ENCODE measurements at places on chromosomes 2 and 18.

- DNase-seq, result no peak
Observed at GRCh38 chr18:36547544-36547943, 250.0 kb downstream of the FHOD3 start.

DNA sequence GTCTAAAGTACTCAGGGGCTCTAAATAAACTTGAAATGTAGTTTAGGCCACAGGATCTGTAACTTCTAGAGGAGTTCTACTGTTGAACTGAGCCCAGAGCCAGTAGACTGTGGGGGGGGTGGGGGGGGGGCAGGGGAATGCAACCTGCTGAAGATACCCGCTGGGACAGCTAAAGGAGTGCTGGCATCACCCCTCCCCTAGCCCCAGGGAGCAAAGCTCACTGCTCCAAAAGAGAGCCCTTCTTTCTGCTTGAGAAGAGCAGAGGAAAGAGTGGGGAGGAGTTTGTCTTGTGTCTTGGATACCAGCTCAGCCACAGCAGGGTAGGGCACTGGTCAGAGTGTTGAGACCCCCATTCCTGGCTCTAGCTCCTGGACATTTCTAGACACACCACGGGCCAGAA is 414.0 kb upstream of the KLHL29 start:
- DNase-seq, result no peak

GRCh38 chr2:239626961-239627592 is 226.3 kb upstream of the HDAC4 start:
- no peak for DNase-seq

DNA sequence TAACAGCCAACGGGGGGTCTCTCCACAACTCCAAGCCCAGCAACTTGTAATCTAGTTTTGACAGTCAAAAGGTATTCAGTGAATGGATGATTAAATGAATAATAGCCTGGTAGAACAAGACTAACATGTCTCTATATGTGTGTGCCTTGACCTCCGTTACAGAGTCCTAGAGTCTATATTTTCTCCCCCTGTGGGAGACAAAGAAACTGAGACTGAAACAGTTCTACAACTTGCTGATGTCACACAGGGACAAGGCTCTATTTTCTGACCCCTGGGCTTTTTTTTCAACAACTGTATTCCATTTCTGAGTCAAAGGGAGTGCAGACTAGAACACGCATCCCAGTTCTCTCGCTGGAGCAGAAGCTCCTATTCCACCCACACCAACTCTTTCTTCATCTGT is 223.6 kb upstream of the AGAP1 start:
- DNase-seq, result no peak

GRCh38 chr18:43382641-43383403 is 105.5 kb upstream of the SYT4 start:
- no peak for DNase-seq

DNA sequence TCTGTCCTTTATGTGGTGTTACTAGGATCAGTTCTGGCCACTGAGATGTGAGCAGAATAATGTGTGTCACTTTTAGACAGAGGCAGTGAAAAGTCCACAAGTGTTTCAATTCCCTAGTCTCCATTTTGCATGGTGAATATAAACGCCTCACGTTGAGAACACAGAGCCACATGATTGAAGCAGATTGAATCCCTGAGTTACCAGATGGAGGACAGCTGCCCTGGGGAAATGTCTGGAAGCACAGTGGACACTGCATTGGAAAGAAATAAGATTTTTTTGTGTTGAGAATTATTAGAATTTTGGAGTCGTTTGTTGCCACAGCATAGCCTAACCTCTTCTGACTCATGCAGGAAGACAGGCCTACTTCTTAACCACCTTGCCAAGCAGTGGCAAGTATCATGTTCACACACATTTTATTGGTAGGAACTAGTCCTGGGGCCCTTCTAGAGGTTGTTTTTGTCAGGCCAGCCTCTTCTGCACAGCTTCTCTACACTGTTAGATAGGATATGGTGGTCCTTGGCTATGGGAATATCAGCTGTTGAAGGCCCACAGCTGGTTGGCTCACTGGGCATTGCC is 188.6 kb downstream of the TMEM182 start:
- DNase-seq, result no peak

DNA sequence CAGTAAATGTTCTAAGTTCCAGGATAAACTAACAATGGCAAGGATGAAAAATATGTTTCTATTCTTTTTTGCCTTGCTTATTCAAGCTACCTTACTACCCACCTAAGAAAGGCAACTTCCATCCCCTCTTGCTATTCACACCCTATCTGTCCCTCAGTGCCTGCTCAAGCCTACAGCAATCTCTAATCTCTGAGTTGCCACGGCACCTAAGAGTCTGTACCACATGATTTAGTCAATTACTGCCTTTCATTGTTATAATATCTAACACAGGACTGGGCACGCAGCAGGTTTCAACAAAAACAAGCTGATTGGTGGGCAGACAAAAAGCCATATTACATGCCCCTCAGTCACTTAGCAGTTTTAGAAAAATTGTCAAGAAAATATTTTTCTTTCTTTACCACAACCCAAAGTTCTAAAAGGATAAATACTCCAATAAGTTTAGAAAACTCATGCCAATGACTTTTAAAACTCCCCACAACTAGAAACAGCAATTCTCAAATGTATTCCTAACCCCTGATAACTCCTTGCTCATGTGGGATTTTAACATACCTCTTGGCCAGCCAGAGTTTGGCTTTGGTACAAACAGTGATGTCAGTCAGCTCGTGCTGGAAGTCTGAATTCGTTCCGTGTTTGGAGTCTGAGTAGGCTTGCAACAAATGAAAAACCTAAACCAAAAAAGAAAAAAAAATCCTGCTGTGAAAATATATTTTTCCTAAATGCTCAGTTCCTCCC is 117.3 kb upstream of the ZFP36L2 start:
- no peak for DNase-seq

DNA sequence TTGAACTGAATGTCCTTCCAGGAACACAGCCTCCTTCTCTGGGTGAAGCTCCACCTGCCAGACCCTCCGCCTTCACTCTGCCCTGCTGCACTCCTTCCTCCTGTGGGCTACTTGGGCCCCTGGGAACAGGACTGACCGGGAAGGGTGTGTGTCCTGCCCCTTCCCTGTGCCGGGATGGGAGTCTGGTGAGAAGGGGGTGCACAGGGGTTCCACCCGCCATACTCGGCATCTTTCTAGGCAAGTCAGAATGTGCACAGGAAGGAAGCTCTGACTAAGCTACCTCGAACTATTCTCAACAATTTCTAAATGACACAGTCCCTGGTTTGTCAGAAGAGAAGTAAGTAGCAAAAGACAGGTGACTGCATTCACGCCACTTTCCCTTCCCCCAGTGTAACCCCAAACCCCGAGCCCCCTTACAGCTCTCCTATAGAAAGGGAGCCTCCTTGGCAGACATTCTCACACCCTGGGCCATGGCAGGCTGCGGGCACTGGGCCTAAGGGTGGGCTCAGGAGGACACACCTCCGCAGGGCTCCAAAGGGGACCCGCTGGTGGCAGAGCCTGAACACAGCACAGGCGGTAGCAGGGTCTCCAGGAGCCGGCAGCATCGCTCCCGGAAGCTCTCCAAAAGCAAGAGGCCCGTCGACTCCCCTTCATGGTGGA is 184.1 kb downstream of the HDAC4 start:
- DNase-seq, result no peak

- peak; percentile 9 for DNase-seq
Observed at GRCh38 chr18:59459369-59460071, 100.5 kb upstream of the LMAN1 start.

DNA sequence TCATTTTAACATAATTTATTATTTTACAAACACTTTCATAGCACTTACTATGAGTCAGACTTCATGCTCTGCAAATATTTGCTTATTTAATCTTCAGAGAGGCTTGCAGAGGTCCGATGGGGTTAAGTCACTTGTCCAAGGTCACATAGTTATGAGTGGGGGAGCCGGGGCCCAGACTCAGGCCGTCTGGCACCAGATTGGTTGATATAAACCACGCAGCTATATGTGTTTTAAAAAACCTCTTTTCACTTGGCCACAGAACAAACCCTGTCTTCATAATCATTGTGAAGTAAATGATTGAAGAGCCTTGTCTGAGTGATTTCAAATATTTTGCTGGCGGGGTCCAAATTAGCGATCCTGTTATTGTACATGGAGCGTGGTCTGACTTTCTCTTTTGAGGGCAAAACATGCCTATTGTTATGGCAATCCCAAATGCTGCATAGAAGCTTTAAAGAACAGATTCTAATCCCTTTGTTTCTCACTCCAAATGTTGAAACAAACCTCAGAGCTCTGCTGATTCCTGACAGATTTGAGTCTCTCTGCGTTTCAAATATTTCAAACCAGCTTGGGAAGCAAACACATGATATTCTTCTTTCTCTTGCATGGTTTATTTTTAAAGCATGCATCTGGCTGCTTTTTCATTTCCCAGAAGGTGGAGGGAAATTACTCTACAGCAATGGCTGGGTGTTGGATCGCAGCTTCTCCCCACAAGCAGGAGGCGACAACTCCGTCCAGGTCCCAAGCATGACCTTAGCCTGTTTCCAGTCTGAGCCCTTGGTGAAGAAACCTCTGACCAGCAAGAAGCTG is 142.4 kb downstream of the DDX1 start:
- DNase-seq, result no peak

DNA sequence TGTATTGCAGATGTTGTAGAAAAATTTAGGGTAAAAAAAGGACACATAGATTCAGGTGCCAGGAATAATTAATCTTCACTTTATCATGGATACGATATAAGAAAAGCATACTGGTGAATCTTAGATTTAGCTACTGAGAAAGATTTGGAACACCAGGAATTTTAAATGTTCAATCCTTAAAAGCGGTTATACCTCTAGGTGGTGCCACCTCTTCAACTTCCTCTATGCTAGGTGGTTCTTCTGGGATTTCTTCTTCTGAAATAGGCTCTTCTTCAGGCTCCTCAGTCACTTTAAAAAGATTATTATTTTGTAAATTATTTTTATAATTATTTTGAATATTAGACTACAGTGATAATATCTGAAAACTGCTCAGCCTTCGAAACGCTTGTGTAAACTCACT is 133.1 kb downstream of the TTN start:
- no peak for DNase-seq

DNA sequence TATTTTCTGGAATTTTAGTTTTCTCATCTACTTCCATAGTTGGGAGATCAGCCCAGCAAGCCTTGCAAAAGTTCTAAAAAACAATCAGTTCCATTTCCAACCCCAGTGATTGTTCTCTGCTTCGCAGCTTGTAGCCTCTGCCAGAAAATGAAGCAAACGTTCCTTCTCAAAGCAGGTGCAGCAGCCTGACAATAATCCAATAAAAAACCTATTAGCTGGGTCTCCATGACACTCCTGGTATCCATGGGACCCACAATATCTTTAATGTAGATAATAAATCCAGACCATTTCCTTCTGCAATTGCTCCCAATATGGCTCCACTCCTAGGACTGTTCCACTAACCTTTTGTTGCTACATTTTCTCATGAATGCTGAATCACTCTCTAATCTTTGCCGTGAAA is 140.8 kb upstream of the SETBP1 start:
- DNase-seq, result no peak

GRCh38 chr2:200470230-200470629 is 39.6 kb downstream of the KCTD18 start:
- DNase-seq, result no peak

DNA sequence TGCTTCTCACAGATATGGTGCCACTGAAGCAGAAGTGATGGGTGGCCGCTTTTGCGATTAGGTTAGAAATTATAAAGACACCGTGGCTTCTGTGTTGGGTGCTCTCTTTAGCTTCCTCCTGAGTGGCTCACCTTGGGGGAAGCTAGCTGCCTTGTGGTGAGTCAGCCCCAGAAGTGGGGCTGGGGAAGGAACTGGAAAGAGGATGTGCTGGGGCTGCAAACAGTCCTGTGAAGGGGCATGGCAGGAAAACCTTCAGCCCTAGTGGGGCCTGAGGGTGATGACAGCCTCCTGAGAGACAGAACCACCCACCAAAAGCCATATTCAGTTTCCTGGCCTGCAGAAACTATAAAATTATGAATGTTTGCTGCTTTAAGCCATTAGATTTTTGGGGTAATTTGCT is 8.9 kb upstream of the ASB18 start:
- DNase-seq, result no peak

DNA sequence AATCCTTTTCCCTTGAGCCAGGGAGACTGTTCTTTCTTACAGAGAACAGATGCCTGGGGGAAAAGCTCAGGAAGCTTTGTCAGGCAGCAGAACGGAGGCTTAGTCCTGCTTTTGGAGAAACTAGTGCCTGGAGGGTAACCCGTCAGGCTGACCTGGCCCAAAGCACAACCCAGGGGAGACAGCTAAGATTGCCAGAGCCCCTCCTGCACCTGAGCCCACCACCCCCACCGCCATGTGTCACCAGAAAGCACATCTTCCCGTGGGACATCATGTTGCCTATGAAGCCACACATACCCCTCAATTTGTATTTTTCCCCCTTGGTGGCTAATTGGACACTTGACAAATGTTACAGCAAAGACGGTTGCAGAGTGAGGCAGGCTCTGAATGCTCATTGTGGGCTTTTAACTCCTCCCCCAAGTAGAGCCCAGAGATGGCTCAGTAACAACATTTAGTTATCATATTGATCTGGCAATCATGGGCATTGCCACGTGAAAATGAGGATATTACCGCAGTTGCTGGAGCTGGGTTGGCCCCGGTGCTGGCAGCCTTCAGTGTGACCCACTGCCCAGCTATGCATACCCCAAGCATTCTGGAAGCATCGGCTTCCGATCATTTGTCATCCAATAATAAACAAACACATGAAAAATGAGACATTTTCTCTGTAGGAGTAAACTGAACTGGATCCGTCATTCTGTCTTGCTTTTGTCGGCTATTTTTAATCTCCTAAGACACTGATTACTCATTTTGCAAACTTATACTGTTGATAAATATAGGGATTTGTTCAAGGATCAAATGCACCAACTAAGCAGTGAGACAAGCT is 229.5 kb downstream of the ATAD2B start:
- no peak for DNase-seq

DNA sequence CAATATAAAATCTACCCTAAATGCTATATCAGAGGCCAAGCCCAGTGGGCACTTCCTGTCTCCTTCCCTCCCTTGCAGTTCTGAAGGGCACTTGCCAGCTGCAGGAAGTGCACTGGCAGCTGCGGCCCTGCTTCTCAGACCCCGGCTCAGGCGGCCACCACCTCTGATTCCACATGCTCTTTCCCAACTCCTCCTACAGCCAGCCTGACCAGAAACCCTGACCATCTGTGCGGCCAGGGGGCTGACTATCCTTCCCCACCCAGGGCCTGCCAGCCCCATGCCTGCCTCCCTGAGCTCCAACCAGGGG is 88.6 kb downstream of the ZBTB7C start:
- no peak for DNase-seq

GRCh38 chr18:5424903-5425664 is 118.7 kb downstream of the EPB41L3 start:
- DNase-seq, result peak; percentile 39

GRCh38 chr2:112887964-112888749 is 22.8 kb upstream of the IL37 start:
- no peak for DNase-seq

GRCh38 chr2:103138123-103138901 is 376.5 kb downstream of the TMEM182 start:
- no peak for DNase-seq

DNA sequence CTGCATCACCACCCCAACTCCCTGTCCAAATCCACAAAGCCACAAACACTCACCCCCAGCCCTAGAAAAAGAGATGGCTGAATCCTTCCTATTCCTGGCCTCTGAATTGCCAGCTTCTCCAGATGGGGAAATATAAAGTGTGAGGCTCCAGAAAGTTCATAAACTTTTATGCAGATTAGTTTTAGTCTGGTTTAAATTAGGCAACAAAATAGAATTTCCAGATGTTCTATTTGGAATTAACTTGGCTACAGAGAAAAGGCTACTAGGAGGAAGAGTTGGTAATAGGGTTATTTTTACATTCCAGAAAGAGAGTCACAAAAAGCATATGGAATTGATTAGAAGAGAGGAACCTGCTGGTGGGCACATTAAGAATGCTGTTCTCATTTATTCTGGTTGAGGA is 56.0 kb downstream of the EN1 start:
- no peak for DNase-seq

All from NCI-H2081 (cell line).